ENCODE measurements at places on chromosomes 7 and 10. TPM values are rescaled to one million over a fixed set of nuclear protein-coding genes. Genes with fewer than 3 reads are reported as not detected.
A peak's percentile ranks its signal among the peaks of the same experiment; 100 is the strongest.

DNA sequence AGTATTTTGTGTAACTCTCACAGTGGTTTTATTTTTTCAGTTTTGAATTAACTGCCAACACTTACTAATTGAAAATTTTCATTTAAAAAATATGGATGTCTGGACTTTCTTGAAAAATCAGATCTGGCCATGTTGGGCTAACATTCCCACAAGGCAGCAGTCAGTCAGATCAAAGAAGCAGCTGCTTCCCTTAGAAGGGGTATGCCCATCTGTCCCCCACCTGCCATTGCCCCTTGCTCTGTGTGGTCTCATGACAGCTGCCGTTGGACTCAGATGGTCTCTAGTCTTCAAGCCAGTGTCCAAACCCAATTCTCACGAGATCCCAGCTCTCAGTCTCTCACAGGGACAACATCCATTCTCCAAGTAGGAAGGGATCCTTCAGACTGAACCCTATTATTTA is 212.1 kb upstream of the GHITM start:
- no peak overlapping the region for H3K4me3 ChIP-seq
- no peaks in the 10 kb centered on the region for H3K27me3 ChIP-seq
- no peak overlapping the region for H3K27ac ChIP-seq
- H3K36me3 ChIP-seq, result no peaks in the 10 kb centered on the region
- DNase-seq, result no peak

DNA sequence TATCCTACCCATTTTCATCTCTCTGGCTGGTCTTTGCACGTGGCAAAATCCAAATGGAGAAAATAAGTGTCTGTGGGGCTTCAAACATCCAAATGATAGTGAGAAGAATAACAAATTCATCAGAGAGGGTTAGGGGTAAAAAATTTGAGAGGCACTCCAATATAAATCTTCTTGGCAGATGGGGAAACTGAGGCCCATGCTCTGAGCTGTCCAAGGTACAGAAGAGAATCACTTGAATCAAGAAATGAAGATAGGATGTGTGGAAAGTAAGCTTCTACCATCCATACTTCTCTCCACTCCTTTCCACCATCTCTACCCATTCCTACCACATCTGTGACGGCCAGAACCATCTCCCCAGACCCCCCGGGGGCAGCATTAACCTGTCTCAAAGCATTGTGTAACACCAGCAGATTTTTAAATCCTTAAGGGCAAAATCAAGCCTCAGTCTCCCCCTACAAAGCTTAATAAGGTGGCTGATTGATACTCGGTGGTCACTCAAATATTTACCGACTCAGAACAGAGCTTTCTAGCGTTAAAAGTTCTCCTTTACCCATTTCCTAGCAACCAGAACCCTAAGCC is 818 bp downstream of the GOT1 start:
- H3K4me3 ChIP-seq, result peak overlapping the region; percentile 98
- no peaks in the 10 kb centered on the region for H3K36me3 ChIP-seq
- DNase-seq, result no peak
- no peaks in the 10 kb centered on the region for H3K27me3 ChIP-seq

Gene AKR1C3
- total RNA-seq, result 44.3 TPM

Gene SPDYE2
- not detected for total RNA-seq

DNA sequence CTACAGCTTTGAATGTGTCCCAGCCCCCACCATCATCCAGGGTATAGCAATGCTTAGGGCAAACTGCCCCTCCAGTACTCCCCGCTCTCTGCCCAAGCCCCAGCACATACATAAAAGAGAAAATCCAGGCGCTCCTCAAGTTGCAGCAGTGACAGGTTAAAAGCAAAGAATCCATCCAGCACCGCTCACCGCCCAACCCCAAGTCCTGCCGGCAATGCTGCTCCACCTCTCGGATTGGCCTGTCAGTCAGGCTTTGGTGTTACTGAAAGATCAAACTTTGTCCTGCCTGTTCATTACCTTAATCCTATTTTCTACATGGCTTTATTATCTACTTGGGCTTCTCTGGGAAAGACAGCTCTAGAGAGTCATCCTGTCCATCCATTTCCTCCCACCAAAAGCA is 31.9 kb downstream of the DPCD start:
- no peak overlapping the region for H3K27ac ChIP-seq
- no peak for DNase-seq
- H3K36me3 ChIP-seq, result peaks cover 2% of the 10 kb centered on the region
- no peaks in the 10 kb centered on the region for H3K4me1 ChIP-seq
- H3K4me3 ChIP-seq, result no peak overlapping the region

DNA sequence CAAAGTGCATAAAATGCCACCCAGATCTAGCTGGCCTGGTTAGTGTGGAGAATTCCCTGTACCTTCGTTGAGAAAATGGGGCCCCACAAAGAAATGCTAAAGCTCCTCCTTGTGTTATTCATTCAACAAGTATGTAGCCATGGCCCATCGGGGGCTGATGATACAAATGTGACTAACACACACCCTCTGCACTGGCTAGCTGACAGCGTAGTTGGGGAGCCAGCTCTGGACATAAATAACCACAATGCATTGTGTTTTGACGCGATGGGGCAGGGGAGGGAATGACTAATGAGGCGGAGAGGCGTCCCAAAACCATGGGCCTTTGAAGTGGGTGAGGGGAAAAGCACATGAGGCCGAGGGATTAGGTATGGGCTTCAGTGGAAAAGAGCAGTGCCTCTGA is 28.2 kb upstream of the ASL start:
- H3K36me3 ChIP-seq, result no peaks in the 10 kb centered on the region
- H3K4me3 ChIP-seq, result no peak overlapping the region
- peak overlapping the region; percentile 45 for H3K27ac ChIP-seq
- DNase-seq, result peak; percentile 97
- peaks cover 15% of the 10 kb centered on the region for H3K4me1 ChIP-seq

- H3K4me1 ChIP-seq, result no peaks in the 10 kb centered on the region
- H3K4me3 ChIP-seq, result no peak overlapping the region
- H3K27me3 ChIP-seq, result peaks cover 4% of the 10 kb centered on the region
- H3K27ac ChIP-seq, result no peak overlapping the region
- no peaks in the 10 kb centered on the region for H3K36me3 ChIP-seq
These were observed 6.3 kb upstream of the KCNMA1 start for GRCh38 chr10:77643795-77644468.

Gene IFT22
- 19.8 TPM for total RNA-seq
